NAMALWA (cell line): ENCODE measurements at places on chromosomes 11 and 22.
A peak's percentile ranks its signal among the peaks of the same experiment; 100 is the strongest.

GRCh38 chr22:37287550-37287951 is 5.2 kb downstream of the CYTH4 start:
- no peak for DNase-seq

- no peak for DNase-seq
Measured at GRCh38 chr22:37760152-37760551, 47.6 kb upstream of the GCAT start.

GRCh38 chr22:25067851-25068421 is 115.4 kb downstream of the KIAA1671 start:
- no peak for DNase-seq

- no peak for DNase-seq
Measured at GRCh38 chr11:43736502-43737200, 56.1 kb downstream of the HSD17B12 start.

- DNase-seq = peak; percentile 55
Measured at GRCh38 chr11:11843211-11843621, 1.4 kb downstream of the USP47 start.

DNA sequence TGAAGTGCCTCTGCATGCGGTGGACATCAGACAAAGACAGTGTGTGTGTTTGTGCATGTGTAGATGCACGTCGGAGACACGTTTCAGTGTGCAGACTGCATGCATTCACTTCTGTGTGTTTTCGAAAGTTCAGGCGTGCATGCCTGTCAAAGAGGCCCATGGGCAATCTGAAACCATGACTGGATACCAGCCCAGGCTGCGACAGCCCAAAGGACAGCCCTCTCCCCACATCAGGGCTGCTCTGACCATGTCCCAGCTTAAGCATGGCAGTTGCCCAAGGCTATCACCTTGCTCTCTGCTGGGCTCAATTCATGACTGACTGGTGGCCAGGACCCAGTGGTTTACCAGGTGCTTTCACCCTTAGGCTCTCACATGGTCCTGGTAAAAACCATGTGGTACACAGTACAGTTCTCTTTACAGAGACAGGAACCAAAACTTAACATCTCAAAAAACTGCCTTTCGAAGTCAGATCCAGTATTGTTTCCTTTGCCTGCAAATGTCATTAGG is 423.7 kb upstream of the CADM1 start:
- DNase-seq = no peak

GRCh38 chr11:116122697-116123472 is 618.7 kb upstream of the CADM1 start:
- DNase-seq = no peak

DNA sequence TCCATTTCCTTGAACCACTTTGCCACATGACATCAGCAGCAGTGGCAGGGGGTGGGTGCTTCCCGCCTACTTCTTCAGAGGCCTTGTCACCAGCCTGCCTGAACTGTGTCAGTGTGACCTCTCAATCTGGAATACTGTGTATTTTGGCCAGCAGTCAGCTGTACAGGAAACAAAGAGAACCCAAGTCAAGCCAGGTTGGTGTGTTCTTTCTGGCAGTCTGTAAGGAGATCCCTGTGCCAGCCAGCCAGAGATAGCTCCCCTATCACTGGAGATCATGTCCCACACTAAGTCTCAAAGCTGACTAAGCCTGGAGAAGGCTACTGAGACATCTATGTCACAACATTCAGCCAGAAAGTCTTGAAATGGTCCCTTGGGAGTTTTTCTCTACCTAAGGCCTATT is 142.1 kb downstream of the TRPC6 start:
- no peak for DNase-seq

DNA sequence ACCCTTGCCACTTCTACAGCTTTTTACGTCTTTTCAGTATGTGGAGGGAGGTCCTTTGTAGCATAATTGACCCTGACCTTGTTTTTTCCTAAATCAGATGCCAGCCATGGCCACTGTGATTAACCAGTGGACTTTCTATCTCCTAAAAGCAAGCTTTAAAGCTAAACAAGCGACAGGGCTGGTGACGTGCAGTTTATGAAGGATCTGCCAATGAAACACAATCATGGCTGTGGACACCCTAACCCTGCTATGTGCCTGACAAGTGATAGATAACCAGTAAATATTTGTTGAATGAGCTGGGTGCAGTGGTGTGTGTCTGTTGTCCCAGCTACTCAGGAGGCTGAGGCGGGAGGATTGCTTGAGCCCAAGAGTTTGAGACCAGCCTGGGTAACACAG is 64.2 kb downstream of the LIF start:
- DNase-seq = no peak

DNA sequence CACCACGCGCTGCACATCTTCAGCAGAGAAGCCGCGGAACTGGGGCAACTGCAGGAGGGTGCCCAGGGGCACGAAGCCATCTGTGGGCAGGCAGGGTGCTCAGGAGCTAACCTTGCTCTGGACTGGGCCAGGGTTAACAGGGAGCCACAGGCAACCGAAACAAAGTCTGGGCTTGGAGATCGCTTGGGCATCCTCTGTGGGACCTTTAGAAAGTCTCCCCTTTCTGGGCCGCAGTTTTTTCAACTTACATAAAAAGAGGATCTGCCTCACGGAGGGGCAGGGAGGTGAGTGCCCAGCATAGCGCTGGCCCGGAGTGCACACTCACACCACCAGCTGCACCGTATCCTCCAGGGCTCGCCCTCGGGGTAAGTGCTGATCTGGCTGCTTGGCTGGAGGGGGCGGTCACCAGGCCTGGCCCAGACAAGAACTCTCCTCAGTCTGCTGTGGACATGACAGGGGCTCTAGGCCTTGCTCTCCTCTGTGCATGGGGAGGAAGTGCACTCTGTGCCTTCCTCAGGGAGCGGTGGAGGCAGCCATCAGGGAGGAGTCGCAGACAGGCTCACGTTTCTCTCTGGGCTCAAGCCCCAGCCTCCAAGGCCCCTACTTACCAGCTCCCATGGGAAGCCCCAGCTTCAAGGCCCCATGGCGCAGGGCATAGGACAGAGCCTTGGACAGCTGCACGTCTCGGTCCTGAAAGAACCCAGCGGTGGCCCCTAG is 937 bp downstream of the TRPT1 start:
- no peak for DNase-seq

DNA sequence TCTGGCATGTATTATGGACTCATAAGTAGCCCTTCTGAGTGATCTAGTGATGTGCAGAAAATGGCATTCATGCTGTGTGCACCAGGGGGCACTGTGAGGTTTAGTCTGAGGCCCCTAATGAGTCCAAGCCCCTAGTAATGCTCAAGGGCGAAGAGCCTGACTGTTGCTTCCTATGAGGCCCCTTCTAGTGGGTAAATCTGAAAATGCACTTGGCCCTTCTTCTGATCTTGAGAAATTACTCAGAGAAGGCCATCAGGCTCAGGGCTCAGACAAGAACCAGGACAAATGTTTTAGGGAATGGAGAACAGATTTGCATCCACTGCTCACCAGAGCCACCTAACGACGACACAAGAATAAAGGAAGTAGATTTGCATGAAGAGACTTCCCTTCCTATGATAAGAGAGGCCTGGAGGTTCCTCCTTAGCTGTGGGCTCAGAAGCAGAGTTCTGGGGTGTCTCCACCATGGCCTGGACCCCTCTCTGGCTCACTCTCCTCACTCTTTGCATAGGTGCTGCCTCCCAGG is 75.8 kb downstream of the GGTLC2 start:
- peak; percentile 89 for DNase-seq

- DNase-seq = no peak
Measured at GRCh38 chr11:86103808-86104207, 34.9 kb upstream of the PICALM start.

GRCh38 chr11:29336727-29337575 is 679.9 kb downstream of the KCNA4 start:
- no peak for DNase-seq

- no peak for DNase-seq
Measured at GRCh38 chr11:61033417-61033816, 61.9 kb downstream of the CD6 start.

- DNase-seq = no peak
Measured at GRCh38 chr11:62656796-62657429, 3.8 kb upstream of the INTS5 start.

- DNase-seq = peak; percentile 72
Measured at GRCh38 chr11:66418168-66418985, 2.5 kb upstream of the NPAS4 start.

DNA sequence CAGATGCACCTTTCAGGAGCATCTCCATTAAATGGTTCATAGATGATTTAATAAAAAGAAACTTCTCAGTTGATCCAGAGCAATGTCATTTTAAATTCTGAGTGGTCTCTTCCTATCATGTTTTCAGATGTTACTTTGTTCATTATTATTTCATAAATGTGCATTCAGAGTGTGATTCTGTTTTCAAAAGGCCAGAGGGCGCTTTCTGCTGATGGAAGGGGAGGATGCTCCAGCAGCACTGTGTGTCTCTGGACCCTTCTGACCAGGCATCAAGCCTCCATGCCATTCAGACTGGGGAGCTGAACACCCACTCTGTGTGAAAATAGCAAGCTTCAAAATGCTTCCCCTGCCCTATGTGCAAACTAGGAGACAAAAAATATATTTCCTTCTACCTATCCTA is 23.9 kb upstream of the CRTAM start:
- no peak for DNase-seq

GRCh38 chr22:30783021-30783420 is 88.3 kb downstream of the OSBP2 start:
- no peak for DNase-seq

DNA sequence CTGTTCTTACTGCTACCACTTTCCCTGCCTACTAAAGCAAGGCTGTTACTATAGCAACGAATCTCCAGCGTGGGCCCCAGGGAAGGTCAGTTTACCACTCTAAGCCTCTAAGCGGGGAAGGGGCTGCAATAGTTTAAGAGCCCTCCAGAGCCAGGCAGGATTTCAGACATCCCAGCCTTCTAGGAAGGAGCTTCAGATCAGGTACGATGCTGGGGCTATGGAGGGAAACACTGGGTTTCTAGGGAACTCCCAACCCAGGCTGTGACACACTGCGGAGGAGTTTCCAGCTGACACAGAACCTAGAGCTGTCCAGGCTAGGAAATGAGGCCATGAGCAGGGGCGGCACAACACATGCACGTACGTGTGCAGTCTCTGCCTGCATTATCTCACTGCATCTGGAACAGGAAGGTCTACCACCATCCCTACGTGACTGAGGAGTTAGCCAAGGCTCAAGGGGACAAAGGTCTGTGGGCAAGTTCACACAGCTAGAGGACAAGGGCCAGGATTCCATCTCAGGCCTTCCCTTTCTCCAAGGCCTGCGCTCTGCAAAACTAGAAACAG is 20.4 kb downstream of the HPS4 start:
- no peak for DNase-seq

- no peak for DNase-seq
Measured at GRCh38 chr22:19149047-19149883, 827 bp downstream of the GSC2 start.

DNA sequence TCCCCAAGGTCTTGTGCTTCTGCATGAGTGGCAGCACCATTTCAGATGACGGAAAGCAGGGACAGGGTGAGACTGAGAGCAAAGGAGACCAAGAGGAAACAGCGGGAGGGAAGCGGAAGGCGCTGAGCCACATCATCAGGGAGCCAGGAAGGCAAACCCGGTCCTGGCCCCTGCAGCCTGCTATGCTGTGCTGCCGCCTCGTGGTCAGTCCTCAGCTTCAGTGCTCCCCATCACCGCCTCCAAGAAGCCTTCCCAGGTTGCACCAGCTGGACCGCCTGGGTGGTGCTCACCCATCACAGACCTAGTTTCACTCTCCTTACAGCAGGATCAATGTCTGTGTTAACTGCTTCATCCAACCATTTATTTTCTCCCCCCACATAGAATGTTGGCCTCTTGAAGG is 73.0 kb upstream of the PHF21B start:
- DNase-seq = no peak

- no peak for DNase-seq
Measured at GRCh38 chr11:100515087-100515486, 172.0 kb upstream of the ARHGAP42 start.

- DNase-seq = no peak
Measured at GRCh38 chr11:107931206-107931605, 3.0 kb downstream of the RAB39A start.

GRCh38 chr11:4025248-4025966 is 69.2 kb upstream of the RRM1 start:
- DNase-seq = no peak

DNA sequence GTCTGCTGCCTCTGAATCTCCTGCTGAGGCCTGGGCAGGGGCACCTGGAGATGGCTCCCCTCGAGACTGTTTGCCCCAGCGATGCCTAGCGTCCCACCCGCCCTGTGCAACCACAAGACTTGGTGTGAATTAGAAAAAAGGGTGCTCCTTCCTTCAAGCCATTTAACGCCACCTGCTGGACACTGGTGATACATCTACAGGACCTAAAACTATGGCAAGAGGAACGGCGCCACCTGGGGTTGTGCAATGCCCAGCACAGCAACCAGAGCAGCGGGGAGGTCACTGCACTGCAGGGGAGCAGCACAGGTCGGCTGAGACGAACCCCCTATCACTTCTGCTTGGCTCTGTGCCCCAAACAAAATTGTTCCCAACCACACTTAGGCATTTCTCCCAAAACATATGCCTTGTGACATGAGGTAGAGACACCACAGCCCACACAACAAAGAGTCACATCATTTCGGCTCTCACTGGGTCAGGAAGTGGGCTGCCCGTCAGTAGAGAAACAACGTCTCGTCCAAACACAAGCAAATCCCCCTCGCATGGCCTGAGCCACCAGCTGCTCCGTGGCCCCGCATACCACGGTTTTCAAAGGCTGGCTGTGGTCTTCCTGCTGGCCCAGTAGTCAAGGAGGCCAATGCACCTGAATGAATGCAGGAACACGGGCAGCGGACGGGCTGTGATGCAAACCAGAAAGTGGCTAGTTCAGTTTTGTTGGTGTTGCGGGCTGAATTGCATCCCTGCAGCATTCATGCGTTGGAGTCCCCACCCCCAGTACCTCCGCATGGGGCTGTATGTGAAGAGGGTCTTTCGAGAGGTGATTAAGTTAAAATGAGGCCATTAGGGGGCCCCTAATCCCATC is 171.9 kb downstream of the SHANK2 start:
- DNase-seq = peak; percentile 79
